Dermis blood vessel endothelial cell (primary cell): ENCODE measurements at places on chromosomes 5 and 9. TPM values are rescaled to one million over a fixed set of nuclear protein-coding genes. Genes with fewer than 3 reads are reported as not detected.

GPX8 gene
- total RNA-seq: 18.7 and 20.2 TPM in 2 replicates

FREM1 gene
- under 0.01 TPM in 1 of 2 replicates, not detected in the other for total RNA-seq

STKLD1 gene
- 0.47 and 1.2 TPM in 2 replicates for total RNA-seq

PCDHGA3 gene
- total RNA-seq: 0.70 and 1.2 TPM in 2 replicates

PTPRD gene
- 3.2 and 16.1 TPM in 2 replicates for total RNA-seq

TLE1 gene
- 65.7 and 92.7 TPM in 2 replicates for total RNA-seq

IFNA2 gene
- total RNA-seq: not detected in 2 replicates

PCDHAC1 gene
- total RNA-seq: under 0.01 and 0.17 TPM in 2 replicates

P4HA2 gene
- 55.7 and 62.8 TPM in 2 replicates for total RNA-seq

HTR4 gene
- 0.14 TPM in 1 of 2 replicates, not detected in the other for total RNA-seq

RASGEF1C gene
- not detected in 2 replicates for total RNA-seq

CD180 gene
- 0.09 TPM in 1 of 2 replicates, not detected in the other for total RNA-seq

SOWAHA gene
- not detected in 2 replicates for total RNA-seq

IL7R gene
- total RNA-seq: 0.51 and 2.2 TPM in 2 replicates

GCNT1 gene
- 9.9 and 31.2 TPM in 2 replicates for total RNA-seq

ANKRD34B gene
- total RNA-seq: not detected in 2 replicates
